ENCODE measurements at places on chromosomes 11 and 22.

GRCh38 chr22:23110922-23111527 lies 30.8 kb downstream of the RSPH14 start:
- no peak for DNase-seq

DNA sequence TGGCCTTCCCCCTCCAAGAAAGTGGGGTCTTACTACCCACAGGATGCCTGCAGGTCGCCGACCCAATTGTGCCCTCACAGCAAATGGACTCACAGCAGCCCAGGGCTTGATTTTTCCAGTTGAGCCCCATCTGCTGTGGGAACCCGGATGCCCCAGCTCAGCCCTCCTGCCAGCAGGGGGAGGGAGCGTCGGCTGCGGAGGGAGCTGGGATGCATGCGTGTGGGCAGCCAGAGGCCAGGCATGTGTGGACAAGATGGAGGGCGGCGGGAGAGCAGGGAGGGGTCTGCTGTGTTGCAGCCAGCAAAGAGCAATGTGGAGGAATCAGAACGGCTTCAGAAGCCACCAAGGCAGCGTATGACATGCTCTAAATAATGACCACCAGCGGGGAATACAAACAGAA lies 41.0 kb upstream of the EIF3D start:
- no peak for DNase-seq

GRCh38 chr11:384511-384910 lies 9.5 kb upstream of the PKP3 start:
- DNase-seq, result no peak

DNA sequence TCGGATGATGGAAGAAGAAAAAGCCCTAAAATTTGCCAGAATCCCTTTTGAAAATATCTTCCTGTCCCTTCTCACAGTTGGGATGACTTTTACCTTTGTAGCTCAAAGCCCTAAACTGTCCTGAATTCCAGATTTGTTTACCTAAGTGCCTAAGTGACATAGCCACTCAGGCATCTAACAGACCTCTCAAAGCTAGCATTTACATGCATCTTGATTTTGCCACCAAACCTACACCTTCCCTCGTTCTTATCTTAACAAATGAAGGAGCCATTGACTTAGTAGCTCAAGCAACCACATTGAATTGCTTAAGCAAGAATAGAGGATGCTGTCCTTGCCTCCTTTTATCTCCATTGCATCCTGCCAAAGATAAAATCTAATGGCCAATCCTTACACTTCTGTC lies 198.4 kb upstream of the NTM start:
- no peak for DNase-seq

- DNase-seq, result no peak
These were observed 4.6 kb downstream of the PLAAT2 start for GRCh38 chr11:63558459-63559157.

- no peak for DNase-seq
These were observed 106.3 kb downstream of the ATXN10 start for GRCh38 chr22:45777852-45778375.

DNA sequence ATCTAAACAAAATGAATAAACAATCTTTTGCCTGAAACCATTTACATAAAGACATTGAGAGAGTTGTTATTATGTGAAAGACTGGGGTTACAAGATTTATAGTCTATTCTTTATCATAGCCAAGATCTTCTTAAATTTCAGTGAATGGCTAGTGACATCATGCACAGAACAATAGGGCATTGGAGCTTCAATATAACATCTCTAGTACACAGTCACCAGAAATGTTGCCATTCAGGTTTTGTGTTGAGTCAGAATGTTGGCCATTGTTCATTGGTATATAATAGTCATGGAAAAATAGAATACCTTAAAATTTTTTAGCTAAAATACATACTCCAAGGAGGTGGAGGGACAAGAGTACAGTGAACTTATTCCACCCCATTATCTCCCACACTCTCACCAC lies 44.3 kb downstream of the SLC5A12 start:
- no peak for DNase-seq

- no peak for DNase-seq
These were observed 2286.3 kb upstream of the RAG2 start for GRCh38 chr11:38884145-38884865.

DNA sequence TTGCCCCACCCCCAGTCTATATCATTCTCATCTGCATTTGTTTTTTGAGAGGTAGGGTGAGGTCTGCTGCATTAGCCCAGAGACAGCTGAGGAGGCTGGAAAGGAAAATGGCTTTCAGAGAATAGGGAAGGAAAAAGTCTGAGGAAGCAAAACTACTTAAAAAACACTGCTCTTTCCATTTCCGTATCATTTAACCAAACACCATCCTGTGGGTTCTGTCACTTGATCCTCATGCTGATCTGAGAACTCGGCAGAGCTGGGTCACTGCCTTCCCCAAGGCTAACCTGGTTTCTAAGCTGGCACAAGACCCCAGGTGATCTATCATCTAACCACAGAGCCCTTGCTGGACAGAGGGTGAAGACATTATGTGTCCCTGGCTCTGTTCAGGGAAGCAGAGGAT lies 1.2 kb downstream of the FOLR2 start:
- DNase-seq, result peak; percentile 82

- DNase-seq, result no peak
These were observed 79.6 kb downstream of the BMAL1 start for GRCh38 chr11:13357232-13357631.

DNA sequence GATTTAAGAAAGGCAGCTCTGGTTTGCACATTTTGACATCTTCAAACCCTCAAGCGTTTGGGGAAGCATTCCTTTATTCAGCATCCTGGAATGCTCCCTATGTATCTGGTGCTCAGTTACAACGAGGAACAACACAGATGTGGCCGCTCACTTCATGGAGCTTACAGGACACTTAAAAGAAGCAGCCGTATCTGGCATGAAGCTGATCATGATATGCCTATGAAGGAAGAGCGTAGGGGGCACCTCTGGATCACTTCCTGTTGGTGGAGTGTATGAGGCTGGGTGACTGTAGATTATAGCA lies 72.3 kb upstream of the TP53I11 start:
- no peak for DNase-seq

GRCh38 chr11:113677685-113678084 lies 28.4 kb downstream of the TMPRSS5 start:
- no peak for DNase-seq

- DNase-seq, result no peak
These were observed 612 bp downstream of the ASPHD2 start for GRCh38 chr22:26429458-26430286.

DNA sequence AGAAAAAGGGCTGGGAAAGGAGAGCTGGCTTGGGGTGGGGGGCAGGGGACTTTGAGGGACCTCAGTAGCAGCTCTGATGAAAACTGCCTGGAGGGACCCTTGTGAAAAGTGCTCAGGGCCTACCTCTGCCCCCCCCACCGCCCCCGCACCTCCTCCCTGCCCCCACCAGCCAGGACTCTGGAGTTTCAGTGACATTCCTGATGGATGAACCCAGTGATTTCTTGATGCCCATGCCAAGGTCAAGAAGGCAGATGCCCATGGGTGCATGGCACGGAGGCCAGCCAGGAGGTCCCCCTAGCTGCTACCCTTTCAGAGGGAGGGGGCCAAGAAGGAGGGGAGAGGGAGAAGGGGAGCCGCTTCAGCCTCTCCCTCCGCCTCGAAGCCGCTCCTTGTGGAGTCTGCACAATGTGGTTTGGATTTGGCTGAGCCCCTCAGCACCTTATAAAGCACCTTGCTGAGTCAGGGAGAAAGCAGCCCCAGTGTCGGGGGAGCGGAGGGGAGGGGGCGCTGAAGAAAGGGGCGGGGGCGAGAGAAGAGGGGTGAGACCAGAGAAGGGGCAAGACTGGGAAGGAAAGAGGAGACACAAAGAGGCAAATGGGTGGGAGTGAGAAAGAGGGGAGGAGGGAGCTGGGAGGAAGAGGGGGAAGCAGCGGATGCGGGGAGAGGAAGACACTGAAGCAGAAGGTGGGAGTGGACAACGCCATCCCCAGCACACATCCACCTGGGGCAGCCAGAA lies 2.1 kb upstream of the CLCF1 start:
- DNase-seq, result no peak

- DNase-seq, result no peak
These were observed 4.7 kb upstream of the MIEF1 start for GRCh38 chr22:39497429-39497828.

- peak; percentile 82 for DNase-seq
These were observed 2.1 kb downstream of the TOLLIP start for GRCh38 chr11:1307163-1307870.

DNA sequence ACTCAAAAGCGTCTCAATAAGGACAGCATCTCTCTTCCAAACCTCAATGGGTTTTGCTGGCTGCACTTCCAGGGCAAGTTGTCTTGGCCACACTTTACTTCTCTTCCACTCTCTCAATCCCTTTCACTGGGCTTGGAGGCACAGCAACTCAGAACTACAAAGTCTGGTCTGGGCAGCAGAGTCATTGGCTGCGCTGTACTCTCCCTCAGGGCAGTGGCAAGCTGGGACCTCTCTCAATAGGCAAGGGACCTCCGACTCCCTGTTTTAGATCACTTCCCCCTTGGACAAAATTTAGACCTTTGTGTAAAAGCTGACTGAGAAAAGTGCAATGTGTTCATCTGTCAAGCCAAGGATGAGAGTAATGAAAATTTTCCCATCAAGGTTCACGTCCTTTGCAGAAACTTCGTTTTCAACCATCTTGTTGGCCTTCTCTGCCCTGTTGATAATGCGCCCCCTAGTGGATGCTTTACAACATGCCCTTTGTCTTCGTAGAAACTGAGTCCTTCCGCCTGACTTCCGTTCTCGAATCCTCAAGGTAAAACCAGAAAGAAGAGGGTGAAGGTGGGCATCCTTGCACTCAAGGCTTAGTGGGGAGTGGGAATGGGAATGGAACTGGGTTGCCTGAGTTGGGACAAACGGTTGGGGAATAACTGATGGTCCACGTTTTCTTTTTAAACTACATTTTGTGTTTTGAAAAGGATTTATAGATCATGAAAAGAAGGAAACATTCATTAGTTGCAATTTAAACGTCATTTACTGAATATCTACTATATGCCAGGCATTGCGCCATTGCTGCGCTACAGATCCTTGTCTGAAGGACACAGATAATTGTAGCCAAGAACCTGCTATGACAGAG lies 99.1 kb downstream of the CD44 start:
- peak; percentile 65 for DNase-seq

DNA sequence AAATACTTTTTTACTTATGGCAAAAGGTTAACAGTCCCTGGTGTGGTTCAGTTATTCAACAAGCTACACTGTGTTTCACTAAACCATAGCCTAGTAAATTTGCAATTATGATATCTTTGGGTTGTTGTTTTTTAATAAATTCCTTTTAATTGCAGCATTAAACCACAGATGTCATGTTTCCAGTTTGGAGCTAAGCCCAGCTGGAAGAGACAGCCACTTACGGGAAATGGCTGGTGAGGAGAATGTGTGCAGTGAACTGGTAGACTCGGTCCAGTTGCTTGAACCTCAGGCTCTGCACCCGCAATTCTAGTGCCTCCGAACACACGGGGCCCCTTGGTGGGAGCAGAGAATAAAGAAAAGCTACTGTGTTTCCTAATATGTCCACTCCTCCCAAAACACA lies 70.8 kb downstream of the WNT11 start:
- no peak for DNase-seq

GRCh38 chr11:115501893-115502589 lies 2.2 kb downstream of the CADM1 start:
- no peak for DNase-seq
